LNCaP clone FGC (cell line): ENCODE measurements at places on chromosomes 7 and 10.

DNA sequence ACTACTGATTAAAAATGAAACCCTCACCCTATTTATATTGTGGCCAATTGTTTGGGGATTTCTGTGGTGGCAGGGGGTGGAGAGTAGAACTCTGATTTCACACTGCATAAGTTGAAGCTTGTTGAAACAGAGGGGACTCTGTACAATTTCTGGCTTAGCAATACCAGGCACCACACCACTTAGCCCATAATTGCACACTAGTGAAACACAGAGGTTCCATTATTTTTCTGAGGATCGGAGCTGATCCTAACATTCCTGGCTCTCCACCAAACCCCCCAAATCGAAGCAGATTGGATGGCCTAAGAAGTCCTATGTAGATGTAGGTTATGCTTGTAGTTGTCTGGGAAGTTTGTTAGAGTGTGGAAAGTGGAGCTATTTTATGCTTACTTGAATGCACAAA, 47.0 kb downstream of the PTN start:
- DNase-seq: no peak

GRCh38 chr10:12707461-12708185, 293.9 kb downstream of the CCDC3 start:
- DNase-seq: no peak

DNA sequence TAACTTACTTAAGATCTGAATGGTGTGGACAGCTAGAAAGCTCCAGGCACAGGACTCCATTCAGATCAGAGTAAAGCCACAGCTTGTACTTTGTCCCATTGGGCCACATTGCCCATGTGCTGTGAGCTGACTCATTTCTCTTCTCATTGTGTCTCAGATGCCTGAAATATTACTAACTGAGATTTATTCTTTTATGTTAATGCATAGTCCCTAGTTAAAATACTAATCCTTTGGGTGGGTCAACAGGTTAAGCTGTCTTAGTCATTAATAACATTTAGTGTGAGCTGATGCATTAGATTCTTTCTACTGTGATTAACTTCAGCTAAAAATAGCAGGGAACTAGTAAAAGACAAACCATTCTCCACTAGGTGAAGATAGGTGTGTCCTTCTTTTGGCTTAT, 104.7 kb upstream of the ARMC3 start:
- no peak for DNase-seq

GRCh38 chr7:28581351-28581750, 169.0 kb downstream of the CREB5 start:
- DNase-seq: no peak

DNA sequence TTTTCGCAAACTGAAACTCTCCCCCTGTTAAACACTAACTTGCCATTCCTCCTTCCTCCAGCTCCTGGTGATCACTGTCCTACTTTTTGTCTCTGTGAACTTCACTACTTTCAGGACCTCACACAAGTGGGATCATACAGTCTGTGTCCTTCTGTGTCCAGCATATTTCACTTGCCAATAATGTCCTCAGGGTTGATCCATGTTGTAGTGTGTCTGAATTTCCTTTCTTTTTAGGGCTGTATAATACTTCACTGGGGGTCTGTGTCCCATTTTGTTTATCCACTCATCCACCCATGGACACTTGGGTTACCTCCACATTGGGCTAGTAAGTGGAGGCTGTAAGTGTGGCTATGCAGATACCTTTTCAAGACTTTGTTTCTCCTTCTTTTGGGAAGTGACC, 42.7 kb upstream of the GJD4 start:
- no peak for DNase-seq

DNA sequence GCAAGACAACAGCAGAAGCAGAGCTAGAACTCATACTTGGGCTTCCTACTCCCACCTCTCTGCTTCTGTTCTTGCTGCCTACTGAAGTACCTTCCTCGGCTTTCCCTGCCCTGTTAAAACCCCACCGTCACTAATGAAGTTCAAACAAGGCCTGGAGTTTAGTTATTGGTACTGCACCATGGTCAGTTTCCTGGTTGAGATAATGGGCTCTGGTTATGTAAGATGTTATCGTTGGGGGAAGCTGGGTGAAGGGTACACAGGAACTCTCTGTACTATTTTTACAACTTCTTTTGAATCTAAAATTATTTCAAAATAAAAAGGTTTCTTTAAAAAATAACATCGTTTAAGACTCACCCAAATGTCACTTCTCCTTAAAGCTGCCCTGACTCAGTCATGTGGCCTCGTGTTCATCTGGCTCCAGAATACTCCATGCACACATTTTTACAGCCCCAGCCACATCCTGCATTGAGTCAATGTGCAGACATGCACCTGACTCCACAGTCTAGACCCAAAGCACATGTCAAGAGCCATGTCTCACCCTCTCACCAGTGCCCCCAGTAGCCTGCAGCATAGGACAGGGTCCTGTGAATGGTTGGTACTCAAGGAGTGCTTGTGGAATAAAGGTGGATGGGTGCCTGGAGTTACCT, 36.9 kb upstream of the AQP1 start:
- no peak for DNase-seq

DNA sequence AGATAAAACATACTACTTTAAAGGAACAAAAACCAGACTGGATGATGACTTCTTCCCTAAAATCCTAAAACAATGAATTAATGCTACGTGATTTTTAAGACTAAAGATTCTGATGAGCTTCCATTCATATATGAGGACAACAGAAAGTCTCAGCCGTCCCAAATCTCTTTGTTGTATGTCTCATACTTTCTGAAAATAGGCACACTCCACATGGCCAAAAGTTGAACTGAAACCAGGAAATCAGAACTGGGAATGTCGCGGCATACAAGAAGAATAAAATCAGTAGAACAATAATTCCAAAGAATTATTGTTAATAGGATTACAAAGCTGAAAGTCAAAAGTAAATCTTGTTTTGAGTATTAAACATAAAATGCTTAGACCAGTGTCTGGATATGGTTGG, 195.4 kb upstream of the GHITM start:
- DNase-seq: no peak

DNA sequence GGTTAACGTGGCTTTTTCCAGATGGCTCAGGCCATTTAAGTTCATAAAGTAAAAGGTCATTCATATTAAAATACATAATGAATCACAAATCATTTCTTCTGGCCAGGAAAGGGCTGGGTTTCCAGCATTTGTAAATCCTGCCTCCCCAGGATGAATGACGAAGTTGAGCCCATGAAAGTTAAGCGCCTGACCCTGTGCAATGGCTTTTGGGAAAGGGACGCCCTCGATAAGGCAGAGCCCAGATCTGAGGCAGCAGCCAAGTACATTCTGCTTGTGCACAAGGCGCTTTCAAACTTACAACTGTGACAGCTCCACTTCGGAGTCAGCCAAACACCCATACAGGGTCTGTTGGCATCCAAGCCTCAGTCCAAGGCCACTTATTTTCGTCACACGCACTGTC, 2.8 kb downstream of the GIMAP6 start:
- no peak for DNase-seq

DNA sequence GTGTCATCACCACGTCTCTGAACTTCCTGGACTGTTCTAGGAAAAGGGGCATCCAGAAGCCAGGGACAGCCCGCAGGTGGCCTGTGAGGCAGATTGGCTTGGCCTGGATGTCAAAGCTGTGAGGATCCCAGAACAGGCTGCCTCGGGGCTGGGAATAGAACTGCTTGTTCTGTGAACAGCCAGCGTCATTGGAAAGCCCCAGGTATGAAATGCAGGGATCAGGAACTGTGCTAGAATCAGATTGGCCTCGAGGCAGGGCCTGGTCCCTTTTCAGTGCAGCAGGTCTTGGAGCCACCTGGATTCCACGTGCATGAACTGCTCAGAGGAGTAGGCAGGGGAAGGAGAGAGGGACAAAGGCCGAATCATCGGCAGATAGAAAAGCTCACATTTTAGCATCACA, 44.6 kb downstream of the FAM20C start:
- no peak for DNase-seq

- DNase-seq: no peak
These were observed 1.7 kb upstream of the GIMAP6 start for GRCh38 chr7:150633926-150634325.

DNA sequence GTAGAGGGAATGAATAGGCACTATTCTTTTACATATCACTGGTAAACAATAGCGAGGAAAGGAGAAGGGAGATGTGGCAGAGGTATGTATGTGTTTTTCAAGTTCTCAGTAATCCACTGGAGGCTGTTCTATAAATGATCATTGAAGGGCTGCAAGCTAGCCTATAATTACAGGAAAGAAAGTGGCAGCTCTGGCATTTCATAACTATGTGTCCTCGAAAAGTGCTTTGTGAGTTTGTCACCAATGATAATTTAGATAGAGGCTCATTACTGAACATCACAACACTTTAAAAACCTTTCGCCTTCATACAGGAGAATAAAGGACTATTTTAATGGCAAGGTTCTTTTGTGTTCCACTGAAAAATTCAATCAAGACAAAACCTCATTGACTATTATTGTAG, 235.1 kb downstream of the FOXP2 start:
- no peak for DNase-seq

DNA sequence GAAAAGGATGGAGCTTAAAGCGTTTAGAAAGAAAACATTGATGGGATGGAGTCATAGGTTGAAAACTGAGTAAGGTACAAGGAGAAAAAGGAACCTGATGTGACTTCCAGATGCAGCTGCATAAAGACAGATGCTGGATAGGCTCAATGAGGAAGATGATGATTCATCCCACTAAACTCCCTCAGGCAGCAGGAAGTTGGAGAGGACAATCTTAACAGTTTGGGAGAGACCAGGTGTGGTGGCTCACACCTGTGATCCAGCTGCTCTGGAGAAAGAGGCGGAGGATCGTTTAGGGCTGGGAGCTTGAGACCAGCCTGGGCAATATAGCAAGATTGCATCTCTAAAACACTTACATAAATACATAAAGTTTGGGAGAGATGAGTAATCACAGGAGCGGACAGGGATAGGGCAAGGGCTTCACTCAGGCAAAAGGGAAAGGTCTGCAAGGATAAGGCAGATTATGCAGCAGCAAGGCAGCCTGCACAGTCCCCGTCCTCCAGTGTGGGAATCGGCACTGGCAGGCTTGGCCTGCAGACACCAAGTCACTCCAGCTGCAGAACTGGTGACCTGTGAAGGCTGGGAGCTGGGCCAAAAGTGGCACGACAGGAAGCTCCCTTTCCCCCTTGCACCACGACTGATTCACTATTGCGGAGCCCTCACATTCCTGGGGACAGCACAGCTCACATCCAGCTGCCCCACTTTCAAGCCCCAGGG, 438.5 kb downstream of the GRID1 start:
- no peak for DNase-seq

GRCh38 chr10:11204351-11204942, 186.8 kb downstream of the CELF2 start:
- DNase-seq: no peak

DNA sequence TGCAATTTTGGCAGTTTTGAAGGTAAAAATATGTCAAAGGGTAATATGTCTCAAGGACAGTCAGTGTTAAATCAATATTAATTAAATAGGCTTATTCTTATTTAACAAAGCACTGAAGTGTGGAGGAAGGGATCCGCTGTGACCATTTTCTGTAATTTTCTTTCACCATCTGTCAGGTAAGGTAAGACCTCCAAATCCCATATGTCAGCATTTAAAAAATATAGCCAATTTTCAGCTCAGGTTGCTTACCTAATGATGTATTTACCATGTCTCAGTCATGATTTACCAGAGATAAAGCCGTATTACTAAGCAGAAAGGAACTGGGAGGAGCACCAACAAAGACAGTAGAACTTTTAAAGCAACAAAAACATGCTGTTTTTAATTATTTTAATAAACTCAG, 683.9 kb downstream of the CCSER2 start:
- no peak for DNase-seq

- DNase-seq: no peak
These were observed 996 bp downstream of the ADAM12 start for GRCh38 chr10:126387041-126387921.

GRCh38 chr7:151411551-151411950, 1.7 kb upstream of the WDR86 start:
- no peak for DNase-seq

- no peak for DNase-seq
These were observed 25.4 kb downstream of the LCOR start for GRCh38 chr10:96857301-96858012.

GRCh38 chr7:93620864-93621263, 46.3 kb upstream of the CALCR start:
- no peak for DNase-seq

GRCh38 chr10:86815035-86815617, 58.7 kb downstream of the BMPR1A start:
- no peak for DNase-seq

DNA sequence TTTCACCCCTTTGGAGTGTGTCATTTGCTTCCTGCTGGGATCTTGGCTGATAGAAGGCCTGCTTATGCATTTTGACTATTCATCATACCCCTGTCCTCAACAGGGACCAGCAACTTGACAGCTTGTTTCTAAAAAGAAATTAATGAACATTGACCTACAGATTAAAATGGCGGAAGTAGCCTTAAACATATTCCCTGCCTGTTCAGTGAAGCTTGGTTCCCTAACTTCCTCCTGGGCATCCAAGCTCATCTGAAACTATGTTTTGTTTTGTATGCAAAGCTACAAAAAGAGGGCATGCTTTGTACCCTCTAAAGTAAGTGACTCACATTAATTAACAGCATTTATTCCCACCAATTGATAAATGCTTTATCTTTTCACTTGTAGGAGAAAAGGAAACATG, 26.8 kb upstream of the CDK14 start:
- DNase-seq: no peak

- peak; percentile 83 for DNase-seq
These were observed 45.5 kb upstream of the TARP start for GRCh38 chr7:38318803-38319416.

DNA sequence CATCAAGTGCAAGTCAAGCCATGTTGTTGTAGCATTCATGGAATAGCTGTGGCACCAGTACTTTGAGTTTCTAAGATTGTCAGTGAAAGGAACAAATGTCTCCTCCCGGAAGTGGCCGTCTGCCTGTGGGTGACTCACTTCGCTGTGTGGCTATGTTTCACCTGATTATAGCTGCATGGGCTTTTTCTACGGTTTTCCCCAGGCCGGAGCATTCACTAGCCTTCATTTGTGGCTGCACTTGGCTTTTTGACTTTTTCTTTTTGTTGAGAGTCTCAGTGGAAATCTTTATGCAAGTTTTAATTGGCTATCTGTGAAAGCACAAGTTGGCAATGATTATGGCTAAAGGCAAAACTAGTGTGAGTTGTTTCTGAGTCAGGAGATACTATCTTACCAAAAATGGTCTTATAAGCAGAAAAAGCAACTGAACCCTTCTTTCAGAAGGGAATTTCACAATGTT, 35.0 kb downstream of the SRI start:
- no peak for DNase-seq

DNA sequence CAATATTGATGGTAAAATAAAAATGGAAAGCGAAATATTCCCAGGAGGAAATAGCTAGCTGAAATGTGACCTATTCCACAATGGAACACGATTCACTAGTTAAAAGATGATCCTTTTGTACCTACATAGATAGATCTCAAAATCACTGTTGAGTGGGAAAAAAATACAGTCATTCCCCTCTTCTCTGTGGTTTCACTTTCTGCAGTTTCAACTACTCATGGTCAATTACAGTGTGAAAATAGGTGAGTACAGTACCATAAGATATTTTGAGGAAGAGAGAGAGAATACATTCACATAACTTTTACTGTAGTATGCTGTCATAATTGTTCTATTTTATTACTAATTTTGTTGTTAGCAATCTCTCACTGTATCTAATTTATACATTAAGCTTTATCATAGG, 56.0 kb upstream of the COL13A1 start:
- DNase-seq: no peak
